OCI-LY7 (cell line): ENCODE measurements at places on chromosomes 2 and 18.

GRCh38 chr2:127107622-127107999 is 657 bp upstream of the BIN1 start:
- no peak for DNase-seq

DNA sequence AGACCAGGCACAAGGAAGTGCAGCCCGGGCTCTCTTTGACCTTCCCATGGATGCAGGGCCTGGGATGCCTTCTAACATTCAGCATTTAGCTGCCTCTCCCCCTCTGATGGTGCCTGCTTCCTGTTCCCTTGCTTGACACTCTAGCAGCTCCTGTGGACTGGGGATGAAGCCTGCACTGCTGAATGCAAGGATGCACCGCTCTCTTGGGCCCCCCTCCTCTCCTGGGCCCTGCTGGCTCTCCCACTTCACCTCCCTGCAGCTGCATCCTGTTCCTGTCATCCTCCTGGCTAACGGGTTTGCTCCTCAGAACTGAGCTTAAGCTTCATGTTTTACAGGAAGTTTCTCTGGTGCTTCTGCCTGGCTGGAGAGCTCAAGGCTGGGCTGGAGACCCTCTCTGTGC is 254.1 kb downstream of the TSN start:
- no peak for DNase-seq

GRCh38 chr2:208948073-208948472 is 475.8 kb upstream of the MAP2 start:
- DNase-seq = no peak

GRCh38 chr2:4454907-4455306 is 751.5 kb downstream of the DCDC2C start:
- DNase-seq = no peak

DNA sequence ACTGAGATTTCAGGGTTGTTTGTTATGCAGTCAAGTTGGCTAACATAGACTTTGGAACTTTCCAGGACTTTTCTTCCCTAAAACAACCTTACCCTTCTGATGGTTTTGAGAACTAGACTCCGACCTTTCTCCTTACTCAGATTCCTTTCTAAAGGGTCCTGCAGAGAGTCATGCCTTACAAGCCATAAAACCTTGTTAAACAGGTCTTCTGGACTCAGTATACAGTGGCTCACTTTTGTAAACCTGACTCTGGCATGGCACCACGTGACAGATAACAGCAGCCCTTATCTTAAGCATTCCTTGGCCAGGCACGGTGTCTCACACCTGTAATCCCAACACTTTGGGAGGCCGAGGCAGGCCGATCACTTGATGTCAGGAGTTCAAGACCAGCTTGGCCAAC is 253.2 kb upstream of the RAB6C start:
- DNase-seq = no peak

DNA sequence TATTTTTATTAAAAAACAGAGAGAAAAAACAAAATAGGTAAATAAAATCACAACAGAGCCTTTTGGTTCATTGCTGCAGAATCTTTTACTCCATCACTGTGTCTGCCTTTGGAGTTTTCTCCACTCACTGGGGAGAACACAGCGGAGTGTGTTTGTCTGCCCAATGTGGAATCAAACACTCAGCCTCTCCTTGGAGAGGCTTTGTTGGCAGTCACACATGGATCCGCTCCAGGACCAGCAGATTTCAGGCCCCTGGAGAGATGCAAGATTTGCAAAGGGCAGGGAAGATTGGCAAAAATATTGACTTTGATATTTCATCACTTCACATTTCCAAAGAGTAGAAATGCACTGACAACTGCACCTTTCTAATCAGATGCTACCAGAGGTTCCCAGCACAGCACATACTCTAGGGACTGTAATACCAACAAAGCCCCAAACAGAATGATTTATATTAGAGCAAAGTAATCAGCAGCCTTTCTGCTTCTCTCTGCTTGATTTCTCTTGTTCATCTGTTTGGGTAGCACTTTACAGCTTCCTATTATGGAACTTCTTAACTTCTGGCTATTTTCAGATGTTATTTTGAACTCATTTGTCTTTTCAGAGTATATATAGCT is 1898.8 kb upstream of the PIK3C3 start:
- DNase-seq = no peak

DNA sequence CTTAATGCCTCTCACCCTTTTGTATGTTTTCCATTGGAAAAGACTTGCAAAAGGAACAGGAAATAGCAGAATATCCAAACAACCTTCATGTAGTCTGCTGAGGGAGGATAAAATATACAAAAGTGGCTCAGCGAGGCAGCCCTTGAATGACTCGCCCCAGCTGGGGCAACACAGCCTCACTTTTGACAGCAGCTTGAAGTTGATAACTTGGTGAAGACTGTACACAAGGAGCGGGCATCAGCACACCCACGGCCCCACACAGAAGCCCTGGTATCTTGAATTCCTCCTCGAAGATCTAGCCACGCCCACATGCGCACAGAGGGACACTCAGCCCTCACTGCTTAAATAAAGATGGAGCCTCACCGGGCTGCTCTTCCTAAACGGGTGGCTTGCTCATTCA is 161.0 kb downstream of the IRS1 start:
- DNase-seq = no peak

GRCh38 chr2:138919120-138919747 is 139.0 kb upstream of the NXPH2 start:
- DNase-seq = no peak

DNA sequence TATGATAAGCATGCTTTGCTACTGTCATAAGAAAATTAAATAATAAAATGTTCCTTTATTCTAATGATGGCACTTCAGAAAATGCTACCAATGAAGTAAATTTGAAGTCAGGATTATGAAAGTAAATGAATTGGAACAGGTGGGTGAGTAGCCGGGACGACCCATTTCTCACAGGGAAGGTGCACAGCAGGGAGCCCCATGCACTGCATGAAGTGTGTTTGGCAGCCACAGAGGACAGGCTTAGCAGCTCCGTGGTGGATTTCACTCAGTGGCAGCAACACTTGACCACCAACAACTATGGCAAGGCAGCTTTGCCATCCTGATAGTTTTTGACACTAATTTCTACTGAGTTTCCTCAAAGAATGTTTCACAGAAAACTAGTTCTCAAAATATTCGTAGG is 146.3 kb downstream of the ATL2 start:
- DNase-seq = no peak

DNA sequence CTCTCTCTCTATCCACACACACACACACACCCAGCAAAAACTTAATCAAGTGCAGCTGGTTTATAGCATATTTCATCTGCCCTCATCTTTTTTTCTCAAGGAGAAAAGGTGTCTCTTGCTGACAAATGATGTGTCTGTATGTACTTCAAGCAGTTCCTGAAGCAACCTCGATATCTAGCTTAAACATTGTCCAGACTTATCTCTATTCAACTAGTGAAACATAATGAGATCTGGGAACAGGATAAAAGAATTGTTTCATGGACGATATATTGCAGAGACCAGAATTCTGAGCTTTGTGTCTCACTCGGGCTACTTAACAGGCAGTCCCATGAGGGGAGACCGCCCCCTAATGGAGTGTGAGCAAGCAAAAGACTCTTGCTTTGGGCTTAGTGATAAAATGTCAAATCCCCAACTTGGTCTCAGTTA is 929.2 kb upstream of the SOX11 start:
- DNase-seq = peak; percentile 55

- no peak for DNase-seq
Measured at GRCh38 chr2:48725696-48726494, 29.6 kb downstream of the LHCGR start.

GRCh38 chr2:10414591-10414990 is 33.5 kb downstream of the ODC1 start:
- no peak for DNase-seq

GRCh38 chr2:189585226-189585756 is 4.7 kb upstream of the SLC40A1 start:
- DNase-seq = no peak

DNA sequence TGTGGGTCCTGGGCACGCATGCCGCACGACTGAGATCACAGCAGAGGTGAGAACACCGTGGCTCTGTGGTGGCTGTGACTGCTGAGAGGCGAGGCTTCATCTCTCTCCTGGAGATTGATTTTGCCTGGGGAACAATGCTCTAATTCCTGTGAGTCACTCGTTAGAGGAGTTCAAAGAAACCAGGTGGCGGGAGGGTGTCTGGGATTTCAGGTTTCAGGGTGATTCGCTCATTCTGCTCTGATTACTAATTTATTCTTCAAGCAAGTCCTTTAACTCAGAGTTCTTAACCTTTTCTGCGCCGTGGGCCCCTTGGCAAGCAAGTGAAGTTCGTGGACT is 56.3 kb downstream of the GLI2 start:
- DNase-seq = no peak

GRCh38 chr18:14978962-14979535 is 231.1 kb downstream of the ANKRD30B start:
- DNase-seq = peak; percentile 51

- no peak for DNase-seq
Measured at GRCh38 chr2:134337631-134338030, 83.8 kb downstream of the MGAT5 start.

- no peak for DNase-seq
Measured at GRCh38 chr18:676736-677135, 19.3 kb downstream of the TYMS start.

DNA sequence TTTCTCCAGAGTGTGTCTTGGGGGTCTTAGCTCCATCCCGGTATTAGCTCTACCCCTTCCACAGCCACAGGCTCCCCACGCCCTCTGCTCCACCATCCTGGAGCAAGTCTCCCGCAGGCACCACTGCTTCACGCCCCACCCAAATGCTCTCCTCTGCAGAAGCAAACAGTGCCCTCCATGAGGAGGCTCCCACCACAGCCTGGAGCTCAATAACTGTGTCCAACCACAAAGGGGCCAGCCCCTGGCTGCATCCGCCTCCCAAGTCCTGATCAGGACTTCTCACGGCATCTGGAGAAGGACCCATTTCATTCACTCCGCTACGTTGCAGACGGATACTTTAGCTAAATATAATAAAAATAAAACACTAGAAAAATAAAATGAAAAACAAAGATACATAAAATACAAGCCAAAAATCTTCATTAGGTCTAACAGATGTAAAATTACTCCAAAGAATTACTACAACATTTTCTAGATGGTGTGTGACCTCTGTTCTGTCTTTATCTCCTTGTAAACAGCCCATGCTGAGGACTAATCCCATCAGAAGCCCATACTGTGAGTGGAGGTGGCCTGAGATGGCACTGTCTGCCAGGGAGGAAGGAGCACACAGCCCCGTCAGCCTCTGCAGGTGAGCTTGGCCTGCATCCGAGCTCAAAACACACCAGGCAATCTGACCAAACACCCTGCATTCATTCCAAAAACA is 210.8 kb upstream of the RAB6C start:
- no peak for DNase-seq

DNA sequence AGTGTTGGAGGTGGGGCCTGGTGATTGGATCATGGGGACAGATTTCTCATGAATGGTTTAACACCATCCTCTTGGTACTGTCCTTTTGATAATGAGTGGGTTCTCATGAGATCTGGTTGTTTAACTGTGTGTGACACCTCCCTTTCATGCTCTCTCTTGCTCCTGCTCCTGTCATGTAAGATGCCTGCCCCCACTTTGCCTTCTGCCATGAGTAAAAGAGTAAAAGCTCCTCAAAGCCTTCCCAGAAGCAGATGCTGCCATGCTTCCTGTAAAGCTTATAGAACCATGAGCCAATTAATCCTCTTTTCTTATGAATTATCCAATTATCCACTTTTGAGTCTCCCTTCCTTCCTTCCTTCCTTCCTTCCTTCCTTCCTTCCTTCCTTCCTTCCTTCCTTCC is 317.7 kb downstream of the RDH14 start:
- no peak for DNase-seq

- no peak for DNase-seq
Measured at GRCh38 chr18:50107468-50107977, 87.4 kb downstream of the MYO5B start.

GRCh38 chr2:8456151-8457091 is 225.4 kb upstream of the ID2 start:
- DNase-seq = no peak

- DNase-seq = no peak
Measured at GRCh38 chr18:45556222-45556621, 59.1 kb upstream of the SLC14A2 start.

- no peak for DNase-seq
Measured at GRCh38 chr18:44033144-44033701, 647.5 kb upstream of the SETBP1 start.

DNA sequence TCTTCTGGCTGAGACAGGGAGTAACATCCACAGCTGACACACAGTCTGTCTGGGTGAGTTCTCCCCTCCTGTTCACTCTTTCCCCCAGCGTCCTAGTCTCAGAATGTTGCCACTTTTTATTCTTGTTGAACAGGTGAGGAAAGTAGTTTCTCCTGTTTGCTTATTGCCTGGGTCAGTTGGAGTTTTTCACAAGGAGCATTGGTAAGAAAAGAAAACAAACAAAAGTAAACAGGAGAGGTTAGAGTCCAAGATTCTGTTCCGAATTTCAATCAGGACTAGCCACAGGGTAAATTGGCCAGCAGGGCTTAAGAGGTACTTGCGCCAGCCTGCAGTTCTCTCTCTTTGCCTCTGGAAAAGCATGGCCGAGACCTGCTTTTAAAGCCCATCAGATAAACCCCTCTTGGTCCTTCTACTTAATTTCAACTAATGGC is 255.0 kb upstream of the EPAS1 start:
- no peak for DNase-seq

DNA sequence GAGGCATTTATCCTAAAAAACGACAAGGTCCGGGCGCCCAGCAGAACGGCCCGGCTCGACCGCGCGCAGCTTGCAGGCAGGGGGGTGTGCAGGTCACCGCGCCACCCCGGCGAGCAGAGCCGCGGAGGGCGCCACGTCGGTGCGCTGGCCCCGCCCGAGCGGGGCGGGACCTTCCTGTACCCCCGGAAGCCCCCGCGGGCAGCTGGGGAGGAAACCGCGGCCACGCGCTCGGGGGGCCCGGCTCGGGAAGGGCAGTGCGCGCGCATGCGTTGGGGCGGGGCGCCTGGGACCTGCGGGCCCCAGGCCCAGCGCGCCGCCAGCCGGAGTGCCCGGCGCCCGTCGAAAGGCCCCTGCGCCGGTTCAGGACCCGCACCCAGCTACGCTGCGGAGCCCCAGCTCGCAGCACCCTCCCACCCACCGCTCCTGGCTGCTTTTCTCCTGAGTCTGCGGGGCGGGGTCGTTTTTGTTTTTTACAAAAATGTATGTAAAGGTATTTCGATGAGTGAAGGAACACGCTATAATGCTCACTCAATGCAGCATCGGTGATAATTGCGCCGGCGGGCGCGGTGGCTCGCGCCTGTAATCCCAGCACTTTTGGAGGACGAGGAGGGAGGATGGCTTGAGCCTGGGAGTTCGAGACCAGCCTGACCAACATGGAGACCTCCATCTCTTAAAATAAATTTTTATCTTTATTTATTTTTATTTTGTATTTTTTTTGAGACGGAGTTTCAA is 47.7 kb upstream of the POMC start:
- DNase-seq = peak; percentile 41

DNA sequence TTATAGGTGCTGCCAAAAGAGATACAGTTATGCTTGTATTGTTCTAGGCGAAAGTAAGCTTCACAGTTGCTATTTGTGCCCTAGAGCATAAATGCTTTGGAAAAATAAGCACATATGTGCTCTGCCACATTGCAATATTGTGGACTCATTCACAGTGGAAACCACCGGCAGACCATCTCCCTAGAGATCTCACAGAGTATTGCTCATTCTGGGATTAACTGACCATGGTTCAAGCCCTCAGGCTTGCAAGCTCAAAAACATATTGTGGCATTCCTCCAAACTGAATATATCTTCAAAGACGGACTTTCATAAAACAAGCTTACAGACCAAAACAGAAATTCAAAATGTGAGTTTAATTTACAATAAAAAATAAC is 158.2 kb upstream of the CCDC150 start:
- DNase-seq = no peak
